ENCODE measurements at places on chromosomes 3 and 15. TPM values are rescaled to one million over a fixed set of nuclear protein-coding genes. Genes with fewer than 3 reads are reported as not detected.

The USP50 gene
- not detected for total RNA-seq

The OXTR gene
- total RNA-seq: 0.96 TPM

The GABRG3 gene
- total RNA-seq: not detected

The NPAP1 gene
- total RNA-seq: not detected

The SLC24A5 gene
- total RNA-seq: not detected

The SLC51A gene
- not detected for total RNA-seq

The TMIE gene
- total RNA-seq: not detected

The SLC7A14 gene
- under 0.01 TPM for total RNA-seq

The PLA2G4E gene
- total RNA-seq: not detected

The ISY1 gene
- total RNA-seq: 16.8 TPM

The OXNAD1 gene
- total RNA-seq: 18.3 TPM

The SH2D7 gene
- not detected for total RNA-seq

The IQCF5 gene
- total RNA-seq: not detected

The AP4E1 gene
- total RNA-seq: 21.3 TPM

The PDZRN3 gene
- total RNA-seq: 2.0 TPM

The KNG1 gene
- not detected for total RNA-seq

The GRK7 gene
- total RNA-seq: not detected

The HTR3E gene
- not detected for total RNA-seq

The CCDC33 gene
- not detected for total RNA-seq

The CHRM5 gene
- total RNA-seq: not detected

The ZBBX gene
- not detected for total RNA-seq

The CCDC54 gene
- total RNA-seq: not detected

The RETNLB gene
- not detected for total RNA-seq

The GPR156 gene
- total RNA-seq: 1.2 TPM

The TF gene
- total RNA-seq: 0.50 TPM

The COL8A1 gene
- total RNA-seq: 73.2 TPM

The CFAP100 gene
- not detected for total RNA-seq

The SKOR1 gene
- not detected for total RNA-seq

The PROS1 gene
- total RNA-seq: 80.2 TPM

The INSYN1 gene
- 1.3 TPM for total RNA-seq

The SCAANT1 gene
- not detected for total RNA-seq

The CATSPER2 gene
- total RNA-seq: 9.7 TPM

The SPATA12 gene
- total RNA-seq: 0.21 TPM

The SNAPC5 gene
- 27.3 TPM for total RNA-seq

The CCDC191 gene
- total RNA-seq: 3.3 TPM

The P2RY12 gene
- not detected for total RNA-seq

The STRA6 gene
- total RNA-seq: not detected

The SIDT1 gene
- not detected for total RNA-seq

The ZNF660 gene
- 0.67 TPM for total RNA-seq

The NANOGP8 gene
- total RNA-seq: not detected

The MYO1E gene
- total RNA-seq: 299 TPM

Data from mammary epithelial cell (primary cell).